ENCODE measurements at places on chromosomes 6 and 20.

DNA sequence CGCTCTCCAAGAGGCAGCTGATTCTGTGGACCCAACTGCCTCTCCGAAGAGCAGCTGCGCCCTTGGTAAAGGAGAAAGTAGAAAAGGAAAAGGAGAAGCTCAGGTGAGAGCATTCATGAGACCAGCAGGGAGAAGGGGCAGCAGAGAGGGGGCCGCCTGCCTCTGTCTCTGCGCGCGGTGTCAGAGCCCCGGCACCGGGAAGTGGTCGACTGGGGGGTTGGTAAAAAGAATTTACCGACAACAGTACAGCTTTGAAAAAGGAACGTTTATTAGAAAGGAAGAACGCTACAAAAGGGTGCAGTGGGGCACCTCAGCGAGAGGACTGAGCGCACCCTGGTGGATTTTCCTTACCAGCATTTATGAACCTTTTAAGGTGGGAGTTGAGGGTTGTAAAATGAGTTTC, 61.9 kb downstream of the GPR6 start:
- DNase-seq = peak; percentile 23

DNA sequence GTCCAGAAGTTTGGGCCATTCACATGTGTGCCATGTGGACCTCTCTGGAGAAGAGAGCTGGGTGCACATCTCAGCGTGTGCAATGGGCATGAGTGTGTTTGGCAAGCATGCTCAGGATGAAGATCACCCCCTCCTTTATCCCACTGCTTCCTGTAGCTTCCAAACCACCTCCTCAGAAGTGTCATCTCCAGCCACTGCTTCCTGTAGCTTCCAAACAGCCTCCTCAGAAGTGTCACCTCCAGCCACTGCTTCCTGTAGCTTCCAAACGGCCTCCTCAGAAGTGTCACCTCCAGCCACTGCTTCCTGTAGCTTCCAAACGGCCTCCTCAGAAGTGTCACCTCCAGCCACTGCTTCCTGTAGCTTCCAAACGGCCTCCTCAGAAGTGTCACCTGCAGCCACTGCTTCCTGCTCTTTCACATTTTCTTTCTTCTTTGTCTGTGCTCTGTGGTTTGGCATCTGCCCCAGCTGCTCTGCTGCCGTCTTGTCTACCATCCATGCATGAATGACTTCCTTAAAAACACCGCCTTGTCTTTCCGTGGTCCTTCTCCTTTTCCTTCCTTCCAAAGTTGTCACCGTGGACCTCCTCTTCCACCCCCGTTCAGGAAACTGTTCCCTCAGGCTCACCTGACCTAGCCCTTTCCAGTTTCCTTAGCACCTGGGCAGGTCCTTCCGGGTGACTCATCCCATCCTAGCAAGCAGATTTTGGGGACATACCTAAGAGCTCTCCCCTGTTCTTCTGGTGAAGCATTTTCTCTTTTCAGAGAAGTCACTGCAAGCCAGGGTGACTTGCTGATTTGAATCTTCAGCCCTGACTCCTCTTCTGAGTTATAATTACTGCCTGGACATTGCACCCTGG, 43.5 kb upstream of the TIAM2 start:
- no peak for DNase-seq

DNA sequence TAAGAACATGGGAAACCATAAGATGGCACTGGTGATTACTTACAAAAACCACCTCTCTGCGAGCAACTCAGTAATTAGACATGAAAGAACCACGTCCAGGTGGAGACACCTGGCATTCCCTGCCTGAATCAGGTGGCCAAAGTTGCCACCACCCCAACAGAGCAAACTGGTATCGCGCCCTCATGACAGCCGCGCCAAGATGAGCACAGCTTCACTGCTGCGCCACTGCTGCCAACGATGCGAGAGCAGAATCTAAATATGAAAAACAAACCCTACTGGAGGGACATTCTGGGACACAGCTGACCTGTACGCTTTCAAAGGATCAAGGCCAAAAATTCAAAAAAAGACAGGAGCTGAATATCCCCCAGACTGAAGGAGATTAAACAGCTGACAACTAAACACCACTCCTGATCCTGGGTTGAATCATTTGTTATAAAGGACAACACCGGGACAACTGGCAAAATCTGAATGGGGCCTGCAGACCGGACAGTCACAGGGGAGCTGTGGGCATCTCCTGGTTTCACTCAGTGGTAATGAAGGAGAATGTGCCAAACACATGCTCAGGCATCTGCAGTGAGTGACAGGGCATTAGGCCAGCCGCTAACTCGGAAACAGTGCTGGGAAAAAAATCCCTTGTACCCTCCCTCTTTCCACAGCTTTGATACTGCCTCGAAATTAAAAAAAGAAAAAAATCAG, 17.4 kb downstream of the CST7 start:
- no peak for DNase-seq

DNA sequence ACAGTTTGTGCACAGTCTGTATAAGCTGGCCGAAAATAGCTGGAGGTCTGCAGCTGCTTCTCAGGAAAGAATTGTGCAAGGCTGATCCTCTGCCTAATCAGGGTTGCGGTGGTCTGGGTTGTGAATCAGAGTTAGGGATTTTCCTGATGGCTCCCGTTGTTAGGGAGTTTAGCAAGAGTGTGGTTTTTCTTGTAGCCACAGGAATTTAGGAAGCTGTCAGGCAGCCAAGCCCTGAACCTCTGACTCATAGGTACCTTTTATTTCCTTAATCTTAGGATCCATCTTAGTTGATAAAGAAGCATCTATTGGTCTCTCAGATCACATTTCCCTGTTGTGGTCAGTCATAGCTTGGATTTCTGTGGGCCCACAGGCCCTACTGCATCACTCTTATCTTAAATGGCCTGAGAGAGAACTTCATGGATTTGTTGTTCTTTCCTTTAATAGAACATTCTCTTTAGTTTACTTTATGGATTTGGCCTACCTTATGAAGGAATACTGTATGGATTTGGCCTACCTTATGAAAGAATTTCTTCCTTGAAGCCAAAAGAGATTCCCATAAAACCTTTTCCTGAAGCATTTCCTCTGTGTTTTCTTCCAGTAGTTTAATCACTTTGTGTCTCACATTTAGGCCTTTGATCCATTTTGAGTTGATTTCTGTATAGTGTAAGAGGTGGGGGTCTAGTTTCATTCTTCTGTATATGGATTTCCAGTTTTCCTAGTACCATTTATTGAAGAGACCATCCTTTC, 10.3 kb downstream of the KIF25 start:
- no peak for DNase-seq

GRCh38 chr6:111550195-111550594, 55.5 kb downstream of the TRAF3IP2 start:
- DNase-seq = no peak

- no peak for DNase-seq
Observed at GRCh38 chr6:150280703-150281102, 88.1 kb upstream of the IYD start.

DNA sequence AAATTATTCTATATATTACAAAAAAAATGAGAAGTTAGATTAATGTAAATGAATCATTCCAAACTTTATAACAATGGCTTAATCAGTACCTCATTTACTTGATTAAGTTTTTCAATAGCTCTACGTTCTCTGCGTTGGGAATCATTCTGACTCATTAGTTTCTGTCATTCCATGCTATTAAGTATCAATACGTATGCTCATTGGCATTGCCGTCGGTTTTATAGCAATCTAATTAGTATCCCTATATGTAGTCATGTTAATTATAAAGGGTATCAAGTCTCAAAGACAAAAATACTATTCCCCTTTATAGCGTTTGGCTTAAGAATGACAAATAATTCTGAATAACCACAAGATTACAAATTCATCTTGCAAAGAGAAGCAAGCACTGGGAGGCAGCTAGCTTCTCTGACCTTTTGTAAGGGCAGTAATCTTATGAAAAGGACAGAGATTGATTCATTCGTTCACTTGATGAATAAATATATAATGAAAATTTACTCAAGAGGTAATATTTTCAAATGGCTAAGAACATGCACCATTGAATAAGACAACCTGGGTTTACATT, 41.8 kb downstream of the OLIG3 start:
- no peak for DNase-seq

DNA sequence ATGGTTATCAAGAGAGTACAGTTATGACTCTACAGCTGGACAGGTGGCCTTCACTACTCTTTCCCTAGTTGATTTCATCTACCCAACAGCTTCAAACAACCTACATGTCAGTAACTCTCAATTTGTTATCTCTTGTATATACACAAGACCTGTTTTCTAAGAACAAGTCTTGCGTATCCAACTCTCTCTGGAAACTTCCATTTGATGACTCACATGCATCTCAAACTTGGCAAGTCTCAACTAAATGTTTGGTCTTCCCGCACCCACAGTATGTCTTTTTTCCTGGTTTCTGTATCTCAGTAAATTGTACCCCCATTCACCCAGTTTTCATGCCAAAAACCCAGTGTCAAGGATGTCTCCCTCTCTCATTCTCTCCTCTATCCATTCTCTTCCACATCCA, 97.7 kb downstream of the BTBD9 start:
- DNase-seq = no peak

DNA sequence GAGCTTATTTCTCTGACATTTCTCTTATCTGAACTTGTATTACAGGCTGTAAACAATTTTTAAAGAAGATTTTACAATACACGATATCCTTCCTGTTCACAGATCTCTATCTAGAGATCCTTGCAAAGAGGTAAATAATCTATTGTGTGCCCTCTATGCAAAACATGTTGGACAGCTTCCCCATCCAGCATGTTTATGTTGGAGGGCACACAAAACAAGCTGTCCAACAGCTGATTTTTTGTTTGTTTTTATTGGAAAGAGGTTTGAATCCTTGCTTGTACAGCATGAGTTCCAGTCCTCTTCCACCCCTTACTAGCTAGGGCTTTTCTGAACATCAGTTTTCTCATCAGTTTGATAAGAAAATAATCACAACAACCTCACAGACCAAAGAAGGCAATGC, 62.3 kb upstream of the SYNDIG1 start:
- DNase-seq = no peak

DNA sequence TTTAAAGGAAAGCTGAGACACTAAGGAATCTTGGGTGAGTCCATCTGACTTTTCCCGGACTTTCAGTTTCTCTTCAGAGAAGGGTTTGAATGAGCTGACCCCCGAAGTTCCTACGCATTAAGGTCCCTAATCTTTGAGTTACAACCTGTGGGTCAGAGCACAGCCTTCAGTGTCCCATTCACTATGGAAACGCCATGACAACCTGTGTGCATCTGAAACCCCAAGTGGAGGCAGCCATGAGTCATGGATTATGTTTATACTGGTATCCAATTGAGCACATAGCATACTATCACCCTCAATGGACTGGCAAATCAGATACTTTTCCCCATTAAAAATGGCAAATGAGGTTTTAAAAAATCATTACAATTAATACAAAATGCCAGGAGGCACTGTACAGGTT, 11.4 kb downstream of the MYLK4 start:
- DNase-seq = no peak

- DNase-seq = peak; percentile 4
Observed at GRCh38 chr20:22684072-22684762, 99.8 kb upstream of the FOXA2 start.

DNA sequence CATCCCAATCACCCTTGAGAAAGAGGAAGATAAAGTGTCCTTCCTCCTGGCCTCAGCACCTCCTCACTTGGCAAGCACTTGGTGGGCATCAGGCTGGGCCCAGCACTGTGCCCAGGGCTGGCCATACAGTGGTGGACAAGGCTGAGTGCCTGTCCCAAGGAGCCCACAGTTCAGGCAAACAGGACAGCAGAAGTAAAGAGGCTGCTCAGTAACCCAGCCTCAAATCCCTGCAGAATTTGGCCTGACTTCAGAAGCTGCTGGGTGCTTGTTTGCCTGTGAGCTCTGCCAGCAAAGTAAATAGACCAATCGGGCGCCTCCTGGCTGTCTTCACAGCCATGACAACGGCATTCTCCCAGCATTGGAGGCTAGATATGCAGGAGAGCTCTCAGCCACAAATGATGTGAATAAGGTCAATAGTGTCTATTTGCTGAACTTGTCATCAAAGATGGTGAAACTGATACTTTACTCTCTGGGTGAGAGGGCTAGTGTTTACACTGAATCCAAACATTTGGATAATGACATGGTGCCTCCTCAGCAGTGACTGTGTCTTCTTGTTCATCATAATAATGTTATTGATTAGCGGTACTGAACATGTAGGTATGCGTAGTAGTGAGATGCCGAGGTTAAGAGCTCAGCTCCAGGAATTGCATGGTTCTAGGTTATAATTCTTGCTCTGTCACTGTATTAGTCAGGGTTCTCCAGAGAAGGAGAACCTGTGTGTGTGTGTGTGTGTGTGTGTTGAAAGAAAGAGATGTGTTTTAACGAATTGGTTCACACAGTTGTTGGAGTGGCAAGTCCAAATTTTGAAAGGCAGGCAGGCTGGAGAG, 36.9 kb upstream of the FANCE start:
- DNase-seq = no peak

GRCh38 chr20:17873410-17874270, 95.0 kb downstream of the SNX5 start:
- no peak for DNase-seq

DNA sequence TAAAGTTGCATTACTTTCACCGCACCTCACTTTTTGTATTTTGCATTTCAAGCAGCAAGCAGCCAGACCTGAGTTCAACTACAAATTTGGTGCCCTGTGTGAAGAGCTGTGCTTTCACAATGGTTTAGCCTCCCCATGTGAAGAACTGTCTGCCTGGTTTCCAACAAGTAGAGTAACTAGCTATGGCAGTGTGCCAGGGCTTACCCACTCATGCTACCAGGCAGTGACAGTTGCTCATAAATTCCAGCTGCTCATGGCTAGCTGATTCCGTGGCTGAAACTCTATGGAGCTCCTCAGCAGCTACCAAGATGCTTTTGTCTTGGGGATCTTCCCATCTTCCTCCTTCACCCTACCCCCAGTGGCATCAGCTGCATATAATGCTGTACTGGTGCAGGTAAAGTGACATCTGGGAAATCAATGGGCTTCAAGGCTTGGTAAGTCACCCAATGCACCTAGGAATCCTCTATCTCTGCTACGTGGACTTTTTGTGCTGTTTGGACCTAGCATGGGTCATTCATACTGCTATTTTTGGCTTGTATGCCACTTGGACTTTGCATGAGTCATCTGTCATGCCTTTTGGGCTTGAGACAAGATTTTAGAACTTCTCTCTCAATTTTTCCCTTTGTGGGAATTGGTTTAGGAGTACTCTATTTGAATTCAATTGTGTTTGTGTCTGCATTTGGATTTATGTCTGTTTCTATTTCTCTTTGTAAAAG, 176.5 kb upstream of the GJE1 start:
- DNase-seq = no peak
